ENCODE measurements at places on chromosomes 2 and 18.

GRCh38 chr2:137237055-137237454, 471.7 kb downstream of the THSD7B start:
- DNase-seq: no peak

GRCh38 chr2:200477667-200478131, 32.2 kb downstream of the KCTD18 start:
- DNase-seq: no peak

GRCh38 chr2:152564754-152565551, 152.3 kb downstream of the PRPF40A start:
- no peak for DNase-seq

GRCh38 chr2:55524884-55525437, 5.4 kb downstream of the CFAP36 start:
- DNase-seq: no peak

DNA sequence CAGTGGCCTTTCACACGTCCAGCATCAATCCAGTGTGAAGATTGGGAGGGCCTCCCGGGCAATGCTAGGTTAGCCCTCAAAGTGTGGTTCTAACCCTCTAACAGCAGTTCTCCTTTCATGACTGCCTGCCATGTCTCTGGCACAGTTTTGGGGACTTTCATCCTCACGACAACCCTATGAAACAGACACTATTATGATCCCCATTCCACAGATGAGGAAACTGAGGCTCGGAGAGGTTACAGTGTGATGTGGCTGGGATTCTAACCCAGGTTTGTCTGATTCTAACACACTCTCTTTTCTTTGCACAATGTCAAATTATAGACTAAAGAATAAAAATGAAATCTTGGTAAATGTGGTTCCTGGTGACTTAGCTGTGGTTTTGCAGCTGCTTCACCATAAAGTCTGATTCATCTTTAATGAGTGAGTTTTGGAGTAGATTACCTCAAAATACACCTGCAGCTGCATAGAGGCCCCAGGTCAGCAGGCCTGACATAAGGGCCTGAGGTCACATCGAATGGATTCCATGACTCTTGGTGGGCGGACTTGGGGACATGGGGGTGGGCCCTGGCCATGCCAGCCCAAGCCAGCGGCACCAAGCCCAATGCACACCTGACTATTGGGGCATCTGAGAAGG, 214.4 kb downstream of the GLI2 start:
- no peak for DNase-seq

GRCh38 chr18:3651266-3651665, 201.3 kb downstream of the TGIF1 start:
- DNase-seq: no peak

DNA sequence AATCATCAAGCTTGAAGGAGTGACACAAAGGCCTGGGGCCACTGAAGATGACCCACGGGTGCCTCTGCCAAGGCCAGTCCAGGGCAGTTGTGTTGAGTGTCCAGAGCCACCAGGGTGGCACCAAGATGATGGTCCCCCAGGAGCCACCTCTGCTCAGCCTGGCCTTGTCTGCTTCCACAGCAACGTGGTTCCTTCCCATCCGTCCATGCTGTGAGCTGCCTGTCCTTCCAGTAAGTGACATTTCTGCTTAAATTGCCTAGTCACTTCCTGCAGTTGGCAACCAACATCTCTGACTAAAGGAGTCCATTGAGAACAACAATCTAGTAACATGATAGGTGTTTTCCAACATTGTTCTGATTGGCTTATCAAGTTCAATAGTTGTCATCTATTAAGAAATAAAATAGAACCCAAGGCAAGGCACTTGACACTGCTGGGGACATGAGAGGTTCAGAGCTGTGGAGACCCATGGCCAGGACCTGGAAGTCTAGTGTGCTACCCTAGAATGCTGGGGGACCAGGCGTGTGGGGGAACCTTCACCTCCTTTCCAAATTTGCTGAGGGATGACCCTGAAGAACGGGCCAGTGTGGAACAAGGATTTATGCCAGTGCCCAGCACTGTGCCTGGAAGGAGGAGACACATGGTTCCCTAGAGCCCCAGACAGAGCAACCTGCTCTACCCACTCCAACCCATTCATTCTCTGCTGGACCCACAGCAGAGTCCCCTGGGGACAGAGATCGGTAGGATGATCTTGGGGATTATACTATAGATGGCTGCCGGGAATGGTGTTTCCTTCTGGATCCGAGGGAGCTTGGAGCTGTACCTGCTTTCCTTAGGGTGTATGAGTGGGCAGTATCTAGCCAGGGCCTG, 98.9 kb upstream of the EPC2 start:
- DNase-seq: no peak

GRCh38 chr2:46305767-46306166, 8.6 kb downstream of the EPAS1 start:
- no peak for DNase-seq

DNA sequence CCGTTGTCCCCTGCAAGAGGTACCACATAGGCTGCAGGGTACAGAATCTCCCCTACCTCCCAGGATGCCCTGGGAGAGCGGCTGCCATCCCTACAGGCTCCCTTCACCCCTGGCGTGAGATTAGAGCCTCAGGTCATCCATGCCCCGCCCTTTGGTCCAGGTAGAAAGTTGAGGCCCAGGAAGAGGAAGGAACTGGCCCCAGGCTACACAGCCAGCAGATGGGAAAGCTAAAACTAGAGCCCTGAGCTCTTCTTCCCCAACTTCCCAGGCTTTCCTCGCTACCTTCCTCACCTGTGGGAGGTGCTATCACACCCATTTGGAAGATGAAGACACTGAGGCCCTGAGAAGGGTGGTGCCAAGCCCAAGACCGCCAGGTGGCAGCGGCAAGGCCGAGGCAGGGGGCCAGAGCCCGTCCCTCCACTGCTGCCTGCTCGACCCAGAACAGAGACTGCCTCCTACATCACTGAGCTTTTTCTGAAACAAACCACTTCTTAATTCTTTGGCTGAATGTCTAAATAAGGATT, 25.8 kb downstream of the CIB4 start:
- no peak for DNase-seq

GRCh38 chr2:202749477-202749876, 114.7 kb downstream of the FAM117B start:
- no peak for DNase-seq

DNA sequence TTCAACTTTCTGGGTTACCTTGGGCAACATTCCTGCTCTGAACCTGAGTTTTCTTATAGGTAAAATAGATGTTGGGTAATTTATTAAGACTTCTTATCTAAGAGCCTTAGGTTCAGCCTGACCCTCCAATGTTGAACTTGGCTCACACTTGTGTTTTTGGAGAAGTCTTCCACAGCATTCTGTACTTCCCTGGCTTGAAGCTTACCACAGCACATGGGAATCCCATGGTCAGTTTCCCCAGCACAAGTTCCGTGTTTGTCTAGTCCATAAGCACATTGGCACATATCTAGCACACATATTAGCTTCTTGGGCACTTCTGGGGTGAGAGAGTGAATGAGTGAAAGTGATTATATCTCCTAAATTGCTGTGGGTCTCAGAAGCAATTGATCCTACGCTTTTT, 782.5 kb upstream of the HS6ST1 start:
- no peak for DNase-seq

DNA sequence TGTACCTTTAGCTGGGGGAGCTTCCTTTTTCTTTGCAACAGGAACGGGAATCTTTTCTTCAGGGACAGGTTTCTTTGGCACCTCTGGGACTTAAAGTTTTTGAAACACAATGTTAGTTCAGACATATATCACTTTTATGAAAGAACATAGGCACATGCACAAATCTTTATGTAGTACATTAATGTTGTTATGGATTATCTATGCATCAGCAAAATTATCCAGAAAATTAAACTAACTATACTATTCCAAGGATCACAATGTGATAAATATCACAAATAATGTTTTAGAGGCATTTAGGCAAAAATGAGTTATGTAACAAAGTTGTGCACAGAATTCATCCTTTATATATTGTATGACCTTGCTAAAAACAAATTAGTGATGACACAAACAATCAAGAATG, 117.4 kb downstream of the TTN start:
- DNase-seq: no peak

- no peak for DNase-seq
Observed at GRCh38 chr18:39274535-39274934, 1708.9 kb upstream of the CELF4 start.

GRCh38 chr2:9178904-9179571, 27.6 kb upstream of the ASAP2 start:
- peak; percentile 88 for DNase-seq

DNA sequence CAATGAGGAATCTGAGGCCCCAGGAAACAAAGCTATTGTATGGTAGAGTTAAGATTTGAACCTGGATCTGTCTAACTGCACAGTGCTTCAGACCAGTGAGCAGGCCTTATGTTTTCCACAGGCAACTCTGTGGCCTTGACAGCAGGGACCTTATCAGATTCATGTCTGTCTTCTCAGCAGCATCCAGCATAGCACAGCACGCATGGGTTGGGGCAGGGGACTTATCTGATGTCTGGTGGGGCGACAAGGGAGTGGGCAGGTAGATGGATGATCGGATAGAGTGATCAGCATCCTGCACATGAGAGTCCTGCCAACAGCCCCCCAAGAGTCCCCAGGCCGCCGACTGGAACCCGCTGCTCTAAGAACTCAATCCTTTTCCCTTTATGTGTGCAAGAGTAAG, 28.7 kb upstream of the KCNF1 start:
- no peak for DNase-seq

GRCh38 chr2:73142937-73143336, 30.2 kb upstream of the RAB11FIP5 start:
- DNase-seq: no peak

GRCh38 chr2:148022351-148022750, 1.5 kb downstream of the MBD5 start:
- no peak for DNase-seq

DNA sequence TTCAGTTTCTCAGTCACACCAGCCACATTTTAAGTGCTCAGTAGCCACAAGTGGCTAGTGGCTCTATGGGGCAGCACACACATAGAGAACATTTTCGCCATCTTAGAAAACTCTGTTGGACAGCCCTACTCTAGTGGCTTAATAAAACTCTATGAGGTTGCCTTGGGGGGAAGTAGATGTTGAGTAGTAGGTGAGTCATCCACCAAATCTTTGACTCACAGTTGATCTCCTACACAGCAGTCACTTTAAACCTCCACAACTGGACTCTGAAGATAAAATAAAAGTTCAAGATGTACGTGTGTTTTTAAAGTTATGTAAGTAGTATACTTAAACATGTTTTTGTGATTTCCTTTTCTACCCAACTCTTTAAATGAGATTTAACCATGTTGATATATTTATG, 379.0 kb downstream of the SETBP1 start:
- no peak for DNase-seq

DNA sequence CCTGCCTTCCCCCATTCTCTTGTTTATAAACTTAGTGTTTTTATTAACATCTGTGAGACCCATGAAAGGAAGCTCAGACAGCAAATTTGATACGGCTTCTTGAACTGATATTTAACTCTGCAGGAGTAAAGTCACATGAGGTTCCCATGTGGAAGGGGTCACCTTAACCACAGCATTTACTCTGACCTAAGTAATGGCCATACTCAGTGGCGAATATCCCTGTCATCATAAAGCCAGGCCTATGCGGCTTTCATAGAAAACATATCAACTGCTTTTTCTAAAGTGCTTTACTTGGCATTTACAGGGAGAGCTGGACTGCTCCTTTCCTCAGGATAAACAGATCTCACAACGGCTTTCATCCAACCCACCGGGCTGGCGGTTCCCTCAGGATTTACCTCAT, 9.0 kb downstream of the REG1A start:
- no peak for DNase-seq

- DNase-seq: no peak
Observed at GRCh38 chr2:42736598-42737322, 27.2 kb downstream of the OXER1 start.

Data from NCI-H187 (cell line).